ENCODE measurements at places on chromosomes 13 and 19. TPM values are rescaled to one million over a fixed set of nuclear protein-coding genes. Genes with fewer than 3 reads are reported as not detected.

GRIN2D gene
- total RNA-seq: 0.04 TPM

- no peak for DNase-seq
Measured at GRCh38 chr13:112732679-112733078, 42.8 kb downstream of the ATP11A start.

GRCh38 chr13:44048326-44048725 lies 168.6 kb downstream of the LACC1 start:
- no peak for DNase-seq

- DNase-seq: no peak
Measured at GRCh38 chr13:70668293-70668692, 560.0 kb upstream of the KLHL1 start.
